Activated T-helper 1 cell treated with Interleukin-2 at 50 U/mL for 16 hours (primary cell): ENCODE measurements at places on chromosomes 5 and 9.

DNA sequence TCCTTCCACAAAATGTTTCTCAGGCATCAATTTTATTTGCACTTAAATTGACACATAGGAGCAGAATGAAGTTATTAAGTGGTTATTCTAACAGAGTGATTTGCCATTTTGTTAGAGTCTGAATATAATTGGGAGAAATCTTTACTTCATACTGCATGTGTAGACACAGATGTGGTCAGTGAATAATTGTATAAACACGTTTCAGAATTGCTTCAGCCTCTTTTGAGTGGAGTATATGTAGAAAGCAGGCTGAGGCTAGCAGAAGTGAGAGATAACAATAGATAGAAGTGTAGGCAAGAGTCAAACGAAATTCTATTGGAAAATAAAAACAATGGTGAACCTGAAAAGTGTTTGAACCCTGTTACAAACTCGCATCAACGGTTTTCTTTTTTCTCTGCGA lies 270.7 kb downstream of the TMEM167A start:
- DNase-seq: no peak

GRCh38 chr5:177310332-177310731 lies 1.4 kb downstream of the MXD3 start:
- no peak for DNase-seq

DNA sequence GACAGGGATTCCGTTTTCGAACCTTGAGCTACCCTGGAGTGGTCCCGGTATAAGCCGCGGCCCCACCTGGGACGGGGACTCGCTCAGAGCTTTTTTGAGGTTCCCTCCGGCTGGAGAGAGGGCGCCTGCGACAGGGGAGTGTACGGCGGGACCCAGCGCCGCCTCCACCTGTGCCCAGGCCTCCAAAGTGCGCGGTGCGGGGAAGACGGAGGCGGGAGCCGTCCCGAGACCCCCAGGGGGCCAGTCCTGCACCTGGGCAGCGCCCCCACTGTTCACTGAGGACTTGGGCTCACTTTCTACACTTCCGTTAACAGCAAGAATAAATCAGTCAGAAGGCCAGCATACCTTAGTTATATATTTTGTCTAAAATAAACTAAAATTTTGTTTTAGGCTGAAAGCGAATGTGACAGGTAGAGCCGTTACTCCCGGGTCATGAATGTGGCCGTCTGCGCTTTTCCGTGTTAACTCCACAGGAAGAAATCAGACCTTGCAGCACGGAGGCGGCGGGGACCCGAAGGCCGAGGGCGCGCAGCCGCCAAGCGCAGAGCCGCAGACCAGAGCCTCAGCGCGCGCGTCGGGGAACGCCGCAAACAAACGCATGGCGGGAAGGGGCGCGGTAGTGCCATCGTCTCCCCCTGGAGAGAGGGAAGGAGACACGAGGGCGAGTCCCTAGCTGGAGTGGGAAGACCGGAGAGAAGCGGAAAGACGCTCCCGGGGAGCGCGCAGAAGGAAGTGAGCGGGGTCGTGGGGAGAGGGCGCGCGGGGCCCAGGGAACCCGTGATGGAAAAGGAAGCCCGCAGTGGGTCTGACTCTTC lies 14.1 kb downstream of the TRIM7 start:
- DNase-seq: no peak

- no peak for DNase-seq
Measured at GRCh38 chr5:139980765-139981164, 62.3 kb downstream of the NRG2 start.

- no peak for DNase-seq
Measured at GRCh38 chr9:112239284-112239683, 64.2 kb upstream of the SUSD1 start.

GRCh38 chr5:130578354-130578753 lies 586.7 kb downstream of the HINT1 start:
- no peak for DNase-seq

- peak; percentile 65 for DNase-seq
Measured at GRCh38 chr9:129174102-129174723, 3.8 kb downstream of the IER5L start.

DNA sequence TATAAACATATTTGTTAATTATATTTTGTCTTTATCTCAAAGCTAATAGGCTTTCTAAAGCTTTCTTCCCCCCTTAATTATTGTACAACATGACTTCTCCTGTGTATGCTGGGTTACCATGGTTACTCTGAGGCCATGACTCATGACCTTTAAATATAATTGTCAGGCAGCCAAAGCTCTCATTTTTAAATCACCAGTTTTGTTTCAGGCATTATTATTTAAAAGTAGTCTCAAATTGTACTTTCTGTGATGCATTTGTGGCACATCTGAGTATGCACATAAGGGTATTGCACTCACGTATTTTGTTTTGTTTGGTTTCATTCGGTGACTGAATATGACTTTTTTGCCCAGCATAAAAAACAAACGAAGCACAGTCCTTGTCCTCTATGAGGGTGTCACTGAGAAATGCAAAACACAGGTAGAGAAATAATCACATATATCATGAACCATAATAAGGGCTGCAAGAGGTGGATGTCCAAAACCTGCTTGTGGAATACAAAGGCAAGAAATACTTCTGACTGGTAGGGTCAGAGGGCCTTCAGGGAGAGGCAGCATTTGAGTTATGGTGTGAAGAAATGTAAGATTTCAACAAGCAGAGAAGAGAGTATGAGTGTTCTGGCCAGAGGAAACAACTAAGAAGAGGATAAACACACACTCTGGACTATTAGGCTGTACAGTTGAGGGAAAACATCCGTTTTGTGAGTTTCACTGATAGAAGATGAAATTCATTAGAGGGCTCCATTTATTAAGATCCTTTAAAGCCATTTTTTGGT lies 2.1 kb downstream of the CCDC192 start:
- no peak for DNase-seq

- no peak for DNase-seq
Measured at GRCh38 chr5:56993241-56993640, 41.3 kb upstream of the MIER3 start.

GRCh38 chr5:107781451-107781850 lies 110.7 kb upstream of the EFNA5 start:
- no peak for DNase-seq

DNA sequence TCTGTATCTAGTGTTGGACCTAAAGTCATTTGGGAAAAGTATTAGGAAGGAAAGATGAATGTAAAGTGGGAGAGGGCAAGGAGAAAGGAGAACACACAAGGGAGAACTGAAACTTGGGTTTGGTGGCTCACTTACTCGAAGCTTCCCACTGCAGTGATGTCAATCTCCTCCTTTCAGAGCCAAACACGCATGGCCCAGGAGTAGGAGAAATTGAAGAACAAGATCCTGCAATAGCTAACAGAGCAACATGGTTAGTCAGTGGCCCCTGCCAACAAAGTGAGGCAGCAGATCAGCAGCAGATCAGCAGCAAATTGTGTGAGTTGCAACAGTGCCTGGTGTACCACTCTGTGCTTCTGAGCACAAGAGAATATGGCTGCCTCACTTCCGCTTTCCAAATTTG lies 366.4 kb downstream of the PSAT1 start:
- no peak for DNase-seq

GRCh38 chr5:134568761-134569695 lies 43.6 kb downstream of the JADE2 start:
- DNase-seq: no peak

GRCh38 chr9:21070171-21070571 lies 7.6 kb downstream of the IFNB1 start:
- DNase-seq: no peak

DNA sequence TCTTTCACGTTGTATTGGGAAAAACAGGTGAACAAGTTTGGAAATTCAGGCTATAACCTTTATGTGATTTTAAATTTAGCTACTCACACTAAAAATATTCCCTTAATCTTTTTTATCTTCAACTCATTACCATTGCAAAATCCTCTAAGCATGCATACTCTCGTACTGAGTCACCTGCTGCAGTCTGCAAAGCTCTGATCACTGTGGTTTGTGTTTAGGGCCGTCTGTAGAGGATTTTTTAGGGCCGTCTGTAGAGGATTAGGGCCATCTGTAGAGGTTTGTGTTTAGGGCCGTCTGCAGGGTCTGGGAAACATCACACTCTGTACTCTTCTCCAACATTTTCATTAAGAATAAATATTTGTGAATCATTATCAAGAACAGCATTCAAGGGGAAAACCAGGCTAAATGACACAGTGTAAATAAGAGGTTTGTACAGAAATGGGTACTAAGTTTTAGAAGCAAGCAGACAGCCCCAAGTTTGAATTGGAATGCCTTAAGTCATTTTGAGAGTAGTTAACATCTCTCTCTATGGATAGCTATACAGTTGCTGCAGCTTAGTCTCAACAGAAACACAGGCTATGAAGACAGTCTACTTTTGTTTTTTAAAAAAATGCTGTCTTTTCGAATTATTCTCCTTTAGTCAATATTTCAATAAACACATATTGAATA lies 155.0 kb upstream of the TSLP start:
- DNase-seq: no peak

GRCh38 chr9:131744720-131745201 lies 4.9 kb upstream of the RAPGEF1 start:
- no peak for DNase-seq

- DNase-seq: no peak
Measured at GRCh38 chr5:96829297-96829696, 21.6 kb upstream of the ERAP1 start.

GRCh38 chr5:82534986-82535385 lies 256.8 kb upstream of the RPS23 start:
- no peak for DNase-seq

- no peak for DNase-seq
Measured at GRCh38 chr9:35395706-35396101, 94.2 kb upstream of the RUSC2 start.

- DNase-seq: no peak
Measured at GRCh38 chr9:12166518-12166917, 526.7 kb upstream of the TYRP1 start.

DNA sequence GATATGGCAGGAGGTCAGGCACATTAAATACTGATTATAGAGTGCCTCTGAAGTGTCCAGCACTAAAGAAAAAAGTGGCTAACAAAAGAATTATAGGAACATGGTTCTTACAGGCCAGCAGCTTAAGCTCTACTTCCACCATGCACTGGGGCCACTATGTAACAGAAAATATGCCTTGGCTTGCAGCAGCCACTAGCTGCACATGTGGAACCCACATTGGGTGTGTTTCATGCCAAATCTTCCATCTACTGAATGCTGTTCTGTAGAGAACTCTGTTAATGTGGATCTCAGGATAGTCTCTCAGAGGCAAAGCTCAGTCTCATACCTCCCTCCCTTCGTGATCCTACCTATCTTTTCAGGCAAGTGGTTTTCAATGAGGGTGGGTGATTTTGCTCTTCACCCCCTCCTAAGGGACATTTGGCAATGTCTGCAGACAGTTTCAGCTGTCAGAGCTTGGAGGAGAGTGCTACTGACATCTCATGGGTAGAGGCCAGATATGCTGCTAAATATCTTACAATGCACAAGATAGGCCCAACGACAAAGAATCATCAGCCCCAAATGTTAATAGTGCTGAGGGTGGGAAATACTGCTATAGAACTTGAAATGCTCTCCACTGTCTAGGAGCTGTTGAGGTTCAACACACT lies 218.9 kb downstream of the TARS1 start:
- DNase-seq: no peak

- DNase-seq: no peak
Measured at GRCh38 chr5:132754947-132755346, 7.7 kb downstream of the CCNI2 start.

DNA sequence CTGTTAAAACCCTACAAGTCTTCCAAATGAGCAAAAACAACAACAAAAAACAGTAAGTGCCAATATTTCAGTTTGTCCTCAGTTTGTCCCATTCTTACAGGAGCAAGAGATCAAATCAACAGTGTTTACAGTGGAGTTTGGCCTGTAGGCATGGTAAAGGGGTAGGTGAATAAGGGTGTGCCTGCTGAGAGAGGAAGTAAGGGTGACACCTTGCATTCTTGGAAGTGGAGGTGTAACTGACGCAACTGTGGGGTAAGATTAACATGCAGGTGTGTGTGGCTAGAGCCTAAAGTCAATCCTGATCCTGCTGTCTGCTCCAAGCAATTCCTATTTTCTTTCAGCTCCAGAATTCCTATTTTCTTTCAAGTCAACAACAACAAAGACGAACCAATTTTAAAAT lies 43.4 kb downstream of the PFDN1 start:
- no peak for DNase-seq

DNA sequence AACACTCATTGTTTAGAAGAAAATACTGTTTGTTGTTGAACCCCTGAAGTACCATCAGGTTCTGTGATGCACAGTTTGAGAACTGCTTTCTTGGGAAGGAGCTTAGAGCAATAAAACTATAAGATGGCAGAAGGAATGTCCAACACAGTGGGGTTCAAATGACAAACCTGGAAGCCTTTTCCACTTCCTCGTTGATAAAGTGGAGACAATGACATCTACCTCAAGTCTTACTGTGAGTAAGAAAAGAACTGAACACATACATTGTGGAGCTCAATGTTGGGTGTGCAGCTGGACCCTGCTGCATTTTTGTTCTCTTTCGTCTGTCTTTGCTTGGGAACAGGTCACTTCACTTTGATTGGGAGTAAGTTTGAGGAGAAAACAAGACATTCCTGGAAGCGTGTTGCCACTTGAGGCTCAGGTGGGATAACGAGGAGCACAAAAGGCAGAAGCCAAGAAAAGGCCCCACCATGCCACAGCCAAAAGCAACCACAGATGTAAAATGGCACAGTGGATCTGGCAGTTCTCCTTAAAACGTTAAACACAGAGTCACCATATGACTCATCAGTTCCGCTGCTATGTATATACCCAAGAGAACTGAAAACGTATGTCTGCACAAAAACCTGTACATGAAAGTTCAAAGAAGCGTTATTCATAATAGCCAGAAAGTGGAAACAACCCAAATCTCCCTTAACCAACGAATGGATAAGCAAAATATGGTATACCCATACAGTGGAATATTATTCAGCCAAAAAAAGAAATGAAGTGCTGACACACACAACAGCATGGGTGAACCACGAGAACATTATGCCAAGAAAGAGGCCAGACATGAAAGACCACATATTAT lies 42.9 kb upstream of the SUB1 start:
- no peak for DNase-seq

- peak; percentile 36 for DNase-seq
Measured at GRCh38 chr9:95494022-95494415, 22.8 kb downstream of the PTCH1 start.

DNA sequence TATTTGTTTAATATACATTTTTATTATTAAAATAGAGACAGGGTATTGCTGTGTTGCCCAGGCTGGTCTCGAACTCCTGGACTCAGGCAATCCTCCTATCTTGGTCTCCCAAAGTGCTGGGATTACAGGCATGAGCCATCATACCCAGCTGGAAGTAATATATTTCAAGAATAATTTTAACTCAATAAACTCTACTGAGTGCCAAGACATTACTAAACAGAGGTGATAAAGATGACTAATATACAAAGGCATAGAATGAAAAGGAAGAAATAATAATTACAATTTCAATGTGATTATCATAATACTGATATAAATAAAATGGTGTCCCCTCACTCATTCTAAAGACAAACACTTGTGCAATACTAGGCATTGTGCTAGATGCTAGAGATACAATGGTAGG lies 13.9 kb downstream of the GOLPH3 start:
- no peak for DNase-seq

DNA sequence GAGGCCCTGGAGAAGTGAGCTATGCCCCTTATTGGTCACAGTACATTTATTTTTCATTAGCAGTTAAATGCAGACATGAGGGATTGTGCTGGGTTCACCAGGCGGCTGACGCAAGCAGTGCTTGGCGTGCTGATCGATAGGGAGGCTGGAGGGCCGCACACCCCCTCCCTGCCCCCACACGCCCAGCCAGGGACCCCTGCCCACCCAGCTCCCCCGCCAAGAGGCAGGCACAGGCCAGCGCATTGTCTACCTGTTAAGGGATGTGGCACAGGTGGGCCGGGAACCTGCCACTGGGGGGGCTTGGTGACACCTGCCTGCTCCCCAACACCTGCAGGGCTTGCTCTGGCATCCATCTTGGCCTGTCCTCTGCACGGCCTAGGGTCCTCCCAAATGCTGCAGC lies 39.2 kb downstream of the HK3 start:
- DNase-seq: no peak
